ENCODE measurements at places on chromosomes 11 and 22.

DNA sequence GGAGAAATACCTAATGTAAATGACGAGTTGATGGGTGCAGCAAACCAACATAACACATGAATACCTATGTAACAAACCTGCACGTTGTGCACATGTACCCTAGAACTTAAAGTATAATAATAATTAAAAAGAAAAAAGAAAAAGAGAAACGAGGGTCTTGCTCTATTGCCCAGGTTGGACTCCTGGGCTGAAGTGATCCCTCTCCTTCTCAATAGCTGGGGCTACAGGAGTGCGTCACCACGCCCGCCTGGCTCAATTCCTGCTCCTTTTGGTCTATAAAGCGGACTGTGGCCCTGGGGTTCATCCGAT lies 521 bp upstream of the PTS start:
- DNase-seq: no peak

DNA sequence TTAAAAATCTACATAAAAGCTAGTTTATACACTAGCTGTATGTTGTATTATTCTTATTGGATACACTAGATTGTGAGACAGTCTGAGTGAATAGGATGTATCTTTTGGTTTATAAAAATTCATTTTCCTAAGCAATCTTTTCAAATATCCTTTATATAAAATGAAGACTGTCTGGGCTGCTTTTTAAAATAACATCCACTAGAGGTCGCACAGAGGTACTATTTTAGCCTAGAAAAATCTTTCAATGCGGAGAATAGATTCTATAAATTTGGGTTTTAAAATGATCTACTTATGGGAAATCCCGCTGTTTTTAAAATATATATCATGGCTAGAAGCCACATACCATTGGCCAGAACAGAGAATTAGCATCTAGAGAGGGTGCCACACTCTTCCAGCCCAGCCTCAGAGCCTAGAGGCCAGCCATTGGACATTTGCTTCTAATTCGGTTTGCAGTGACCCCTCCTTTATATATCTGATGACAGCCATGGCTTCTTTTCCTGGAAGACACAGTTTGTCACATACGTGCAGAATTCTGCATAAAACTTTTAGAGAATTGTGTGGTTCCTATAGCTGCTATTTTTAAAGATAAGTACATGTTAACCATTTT lies 7.3 kb downstream of the C11orf97 start:
- DNase-seq: no peak

DNA sequence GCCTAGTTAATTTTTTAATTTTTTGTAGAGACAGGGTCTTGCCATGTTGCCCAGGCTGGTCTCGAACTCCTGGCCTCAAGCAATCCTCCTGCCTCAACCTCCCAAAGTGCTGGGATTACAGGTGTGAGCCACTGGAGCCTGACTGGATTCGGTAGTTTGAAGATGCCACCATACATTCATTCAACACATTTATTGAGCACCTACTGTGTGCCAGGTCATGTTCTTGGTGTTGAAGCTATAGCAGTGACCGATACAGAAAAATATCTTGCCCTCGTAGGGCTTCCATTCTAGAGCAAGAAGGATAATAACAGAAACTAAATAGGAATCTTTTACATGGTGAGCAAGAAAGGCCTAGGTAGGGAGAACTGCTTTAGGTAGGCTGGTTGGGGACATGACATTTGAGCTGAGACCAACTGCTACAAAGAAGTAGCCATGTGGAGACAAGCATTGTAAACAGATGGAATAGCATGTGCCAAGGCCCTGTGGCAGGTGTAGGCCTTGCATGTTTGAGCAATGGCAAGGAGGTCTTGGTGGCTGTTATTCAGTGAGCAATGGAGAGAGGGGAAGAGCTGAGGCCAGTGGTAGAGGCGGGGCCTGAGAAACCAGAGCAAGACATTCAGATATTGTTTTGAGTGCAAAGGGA lies 1.7 kb upstream of the MYRF start:
- DNase-seq: no peak

- DNase-seq: no peak
Measured at GRCh38 chr11:107176148-107177105, 158.2 kb upstream of the GUCY1A2 start.

DNA sequence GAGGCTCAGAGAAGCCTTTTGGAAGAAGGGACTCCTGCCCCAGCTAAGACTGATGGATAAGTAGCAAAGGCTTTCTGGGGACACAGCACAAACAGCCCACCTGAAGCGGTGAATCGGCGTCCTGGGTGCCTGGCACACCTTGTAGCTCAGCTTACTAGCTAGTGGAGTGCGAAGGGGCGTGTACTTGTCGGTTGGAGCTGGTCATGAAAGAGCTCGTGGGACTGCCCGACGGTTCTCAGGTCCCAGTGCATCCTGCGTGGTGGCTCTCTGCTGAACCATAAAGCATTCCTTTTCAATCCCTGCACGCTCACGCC lies 690 bp upstream of the UVRAG start:
- no peak for DNase-seq

DNA sequence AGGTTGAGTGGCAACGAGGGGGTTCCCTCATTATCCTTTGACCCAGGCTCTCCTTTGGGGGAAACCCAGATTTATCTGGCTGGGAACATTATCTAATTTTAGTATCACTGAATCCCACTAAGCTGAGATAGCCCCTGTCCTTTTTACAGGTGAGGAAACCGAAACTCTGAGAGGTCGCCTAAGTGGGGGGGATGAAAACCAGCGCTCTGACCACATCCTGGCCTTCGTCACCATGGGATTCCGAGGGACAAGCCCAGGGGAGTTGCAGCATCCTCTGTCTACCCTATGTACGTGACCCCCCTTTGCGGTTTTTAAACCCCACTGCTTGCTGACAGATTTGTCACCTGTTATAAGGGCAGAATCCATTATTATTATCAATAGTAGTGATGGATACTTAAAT lies 61.0 kb downstream of the ISX start:
- no peak for DNase-seq

- DNase-seq: no peak
Measured at GRCh38 chr11:11876458-11876857, 34.7 kb downstream of the USP47 start.

DNA sequence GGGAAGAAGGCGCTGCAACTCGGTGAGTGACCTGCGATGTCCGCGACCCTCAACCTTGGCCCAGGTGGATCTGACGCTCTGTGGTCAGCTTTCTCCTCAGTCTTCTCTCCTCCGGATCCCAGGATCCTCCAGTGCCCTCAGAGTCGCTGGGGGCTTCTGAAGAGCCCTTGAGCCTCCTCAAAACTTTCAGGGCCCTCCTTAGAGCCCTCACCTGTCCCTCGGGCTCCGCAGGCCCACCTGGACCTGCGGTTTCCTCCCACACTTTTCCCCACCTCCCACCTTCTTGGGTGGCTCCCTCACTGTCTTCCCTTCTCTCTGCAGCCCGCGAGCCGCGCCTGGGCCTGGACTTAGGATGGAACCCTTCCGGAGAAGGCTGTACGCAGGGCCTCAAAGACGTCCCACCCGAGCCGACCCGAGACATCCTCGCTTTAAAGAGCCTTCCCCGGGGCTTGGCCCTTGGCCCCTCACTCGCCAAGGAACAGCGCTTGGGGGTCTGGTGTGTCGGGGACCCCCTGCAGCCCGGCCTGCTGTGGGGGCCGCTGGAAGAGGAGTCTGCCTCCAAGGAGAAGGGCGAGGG lies 335 bp downstream of the ZNF408 start:
- DNase-seq: no peak

- no peak for DNase-seq
Measured at GRCh38 chr11:122398167-122398566, 257.4 kb upstream of the UBASH3B start.

DNA sequence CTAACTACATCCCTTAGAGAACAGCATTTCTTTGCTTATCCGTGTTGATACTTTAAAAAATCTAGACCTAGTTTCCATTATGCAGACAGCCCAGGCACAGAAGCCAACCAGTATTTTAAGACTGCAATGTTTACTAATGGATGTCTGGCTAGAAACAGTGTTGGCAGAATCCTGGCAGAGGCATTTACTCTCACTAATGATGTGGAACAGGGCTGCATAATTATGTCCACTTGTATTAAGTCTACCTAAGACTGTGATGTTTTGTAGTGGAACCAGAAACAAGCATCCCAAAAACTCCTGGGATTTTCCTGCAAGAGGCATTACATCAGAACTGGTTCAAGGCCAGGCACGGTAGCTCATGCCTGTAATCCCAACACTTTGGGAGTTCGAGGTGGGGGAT lies 50.2 kb upstream of the PICALM start:
- DNase-seq: no peak

- DNase-seq: no peak
Measured at GRCh38 chr22:37822079-37822833, 926 bp upstream of the GALR3 start.

DNA sequence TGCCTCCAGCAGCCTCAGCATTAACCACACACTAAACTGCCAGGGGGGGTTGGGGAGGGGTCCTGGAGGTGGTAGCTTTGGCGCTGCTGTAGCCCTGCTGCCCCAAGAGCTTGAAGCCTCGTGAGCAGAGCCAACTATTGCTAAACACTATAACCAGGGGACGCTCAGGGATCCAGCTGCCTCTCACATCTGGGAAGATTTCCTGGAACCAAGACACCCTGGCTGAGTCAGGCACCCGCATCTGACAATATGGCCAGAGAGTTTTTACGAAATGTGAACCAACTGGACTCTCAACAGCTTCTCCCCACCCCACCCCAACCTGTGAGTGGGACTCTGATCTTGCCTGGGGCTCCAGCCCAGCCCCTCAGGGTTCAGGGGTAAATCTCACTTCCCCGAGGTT lies 14.3 kb downstream of the C1QTNF6 start:
- DNase-seq: no peak

GRCh38 chr22:19625331-19626041 lies 88.8 kb upstream of the SEPTIN5 start:
- no peak for DNase-seq

- no peak for DNase-seq
Measured at GRCh38 chr11:81907996-81908395, 825.7 kb downstream of the FAM181B start.

DNA sequence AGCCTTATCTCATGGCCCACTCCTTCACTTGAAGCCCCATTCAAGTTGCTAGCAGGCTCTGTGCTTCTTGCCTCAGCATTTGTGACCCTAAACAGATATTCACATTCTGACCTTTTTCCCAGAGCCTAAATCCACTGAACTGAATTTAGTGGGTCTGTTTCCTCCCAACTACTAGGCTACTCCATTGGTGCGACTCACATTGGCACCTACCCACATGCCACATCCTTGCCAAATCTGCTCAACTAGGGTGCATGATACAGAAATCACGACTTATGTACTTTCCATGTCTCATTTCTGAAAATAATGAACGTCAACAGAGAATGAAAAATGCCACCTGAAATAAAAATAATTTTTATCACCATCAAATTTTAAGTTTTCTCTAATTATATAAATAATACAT lies 8.4 kb upstream of the MMP12 start:
- DNase-seq: no peak

DNA sequence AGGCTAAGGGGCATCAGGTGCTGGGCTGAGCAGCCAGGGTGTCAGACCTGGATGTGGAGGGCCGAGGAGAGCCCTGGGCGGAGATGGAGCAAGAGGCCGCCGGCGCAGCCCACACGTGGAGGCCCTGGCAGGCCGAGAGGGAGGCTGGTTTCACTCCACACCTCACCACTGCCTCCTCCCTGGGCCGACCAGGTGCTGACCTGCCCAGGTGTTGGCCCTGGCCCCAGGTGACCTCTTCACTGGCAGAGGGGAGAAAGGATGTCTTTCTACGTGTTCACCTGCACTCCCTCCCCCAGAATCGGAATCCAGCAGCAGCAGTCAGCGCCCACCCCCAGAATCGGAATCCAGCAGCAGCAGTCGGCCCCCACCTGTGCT lies 781 bp downstream of the ANO9 start:
- DNase-seq: no peak

DNA sequence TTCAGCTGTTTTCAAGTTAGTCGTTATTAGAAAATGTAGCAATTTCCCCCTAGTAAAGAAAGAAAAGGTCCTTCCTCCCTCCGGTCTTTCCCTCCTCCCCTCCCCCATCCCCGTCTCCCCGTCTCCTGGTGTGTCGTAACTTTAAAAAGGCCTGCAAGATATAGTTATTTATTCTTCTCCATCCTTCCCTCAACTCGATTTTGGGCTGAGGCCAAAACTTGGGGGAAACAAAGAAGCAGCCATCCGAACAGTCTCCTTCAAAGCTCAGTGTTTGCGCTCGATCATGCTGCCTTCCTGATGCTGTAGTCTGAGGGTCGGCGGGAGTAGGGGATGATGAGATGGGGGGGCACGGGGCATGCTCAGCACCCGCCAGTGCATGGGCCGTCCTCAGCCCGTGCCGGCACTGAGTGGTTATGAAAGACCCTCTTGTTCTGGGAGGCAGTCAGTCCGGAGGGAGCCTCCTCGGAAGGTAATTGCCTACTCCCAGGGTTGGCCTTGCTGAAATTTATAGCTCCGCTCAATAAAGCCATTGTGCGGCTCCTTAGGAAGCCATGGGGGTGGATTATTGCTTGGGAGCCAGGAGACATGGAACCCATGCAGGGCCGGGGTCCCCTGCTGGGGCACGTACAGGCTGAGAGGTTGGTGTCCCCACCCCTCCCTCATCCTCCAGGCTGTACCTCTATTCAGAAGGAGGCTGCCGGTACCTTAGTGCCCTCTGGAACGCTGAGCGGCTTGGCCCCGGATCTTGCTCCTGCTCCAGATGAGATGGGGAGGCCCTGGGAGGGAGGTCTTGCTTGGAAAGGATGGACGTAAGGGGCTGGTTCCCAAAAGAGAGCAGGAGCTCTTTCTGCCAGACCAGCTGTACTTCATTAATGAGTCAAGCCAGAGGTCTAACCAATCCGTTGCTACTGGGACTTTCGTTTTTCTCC lies 212.7 kb upstream of the CADM1 start:
- DNase-seq: no peak

GRCh38 chr11:61627850-61628661 lies 47.2 kb upstream of the SYT7 start:
- DNase-seq: peak; percentile 13
